Natural killer cell treated with Interleukin-12 subunit alpha and Interleukin-12 subunit beta and Interleukin-15 and Interleukin-18, amount 100 ng/mL, for 72 hours (primary cell): ENCODE measurements at places on chromosomes 2 and 18.
A peak's percentile ranks its signal among the peaks of the same experiment; 100 is the strongest.

- DNase-seq: peak; percentile 56
Observed at GRCh38 chr18:12254136-12254819, at the start of gene CIDEA. TSS of gene CIDEA (plus strand) at chr18:12254361. CDS start at chr18:12254384, 23 bp downstream.

GRCh38 chr2:16149349-16150243, 209.2 kb downstream of the MYCN start:
- DNase-seq: no peak

- no peak for DNase-seq
Observed at GRCh38 chr2:100427111-100427510, 9.6 kb upstream of the CHST10 start.

DNA sequence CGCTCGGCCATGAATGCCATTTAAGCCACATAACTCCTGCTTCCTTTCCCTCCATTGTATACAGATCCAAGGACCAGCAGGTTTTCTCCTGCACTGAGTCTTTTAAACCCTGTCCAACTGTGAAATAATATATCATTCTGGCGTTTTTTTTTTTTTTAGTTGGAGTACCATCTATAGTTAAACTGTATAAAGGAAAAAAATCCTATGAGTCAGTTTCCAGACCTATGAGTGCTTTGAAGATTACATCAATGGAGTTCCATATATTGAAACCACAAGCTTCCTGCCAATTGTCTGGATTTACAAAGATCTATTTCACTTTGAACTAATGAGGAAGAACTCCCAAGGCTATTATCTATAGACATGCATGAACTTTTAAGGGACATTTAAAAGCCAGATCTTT, 2.4 kb upstream of the MALT1 start:
- no peak for DNase-seq

DNA sequence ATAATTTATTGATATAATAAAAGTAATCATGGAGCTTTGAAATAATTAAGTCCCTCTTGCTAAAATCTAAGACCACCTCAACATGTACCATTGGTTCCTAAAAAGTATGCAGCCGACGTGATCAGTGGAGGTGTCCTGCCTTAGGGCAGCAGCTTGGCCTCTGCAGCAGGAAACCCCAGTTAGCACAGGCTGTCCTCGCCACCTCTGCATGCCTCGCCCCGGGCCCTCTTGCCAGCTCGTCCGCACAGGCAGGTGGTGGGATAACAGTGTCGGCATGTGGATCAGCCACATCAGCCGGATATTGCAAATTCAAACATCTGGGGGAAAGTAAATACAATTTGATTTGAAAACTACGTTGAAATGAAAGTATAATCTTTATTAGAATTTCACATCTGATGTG, 22.9 kb downstream of the COA5 start:
- DNase-seq: no peak

GRCh38 chr18:74836296-74837139, 238.8 kb downstream of the ZNF407 start:
- no peak for DNase-seq

GRCh38 chr2:30899516-30900054, 92.3 kb upstream of the CAPN13 start:
- DNase-seq: no peak

DNA sequence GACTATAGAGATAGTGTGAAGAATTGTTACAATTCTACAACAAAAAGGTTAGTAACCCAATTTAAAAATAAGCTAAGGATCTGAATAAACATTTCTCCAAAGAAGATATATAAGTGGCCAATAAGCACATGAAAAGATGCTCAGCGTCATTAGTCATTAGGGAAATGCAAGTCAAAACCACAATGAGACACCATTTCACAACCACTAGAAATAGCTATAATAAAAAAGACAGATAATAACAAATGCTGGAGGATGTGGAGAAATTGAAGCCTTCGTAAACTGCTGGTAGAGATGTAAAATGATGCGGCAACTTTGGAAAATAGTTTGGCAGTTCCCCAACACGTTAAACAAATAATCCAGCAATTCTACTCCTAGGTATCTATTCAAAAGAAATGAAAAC, 366.5 kb upstream of the POU3F3 start:
- DNase-seq: no peak

- no peak for DNase-seq
Observed at GRCh38 chr2:181462033-181462432, 4.8 kb downstream of the ITGA4 start.

DNA sequence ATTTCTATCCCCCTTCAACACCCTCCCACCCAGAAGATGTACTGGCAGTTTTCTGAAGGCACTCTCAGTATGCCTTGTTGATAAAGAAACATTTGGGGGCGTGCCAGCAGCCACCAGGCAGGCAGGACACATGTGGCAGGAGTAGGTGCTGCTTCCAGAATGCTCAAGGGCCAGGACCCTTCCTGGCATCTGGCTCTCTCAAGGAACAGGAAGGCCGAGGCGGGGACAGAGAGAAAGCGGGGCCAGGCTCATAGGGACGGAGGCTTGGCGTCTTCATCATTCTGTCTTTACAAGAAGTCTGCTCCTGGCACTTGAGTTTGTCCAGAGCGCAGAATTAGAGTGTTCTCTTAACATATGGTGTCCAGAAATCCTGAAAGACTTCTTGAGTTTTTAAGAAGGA, 121.6 kb downstream of the FAM210A start:
- DNase-seq: no peak

- DNase-seq: peak; percentile 66
Observed at GRCh38 chr18:51196811-51197660, 445 bp downstream of the MEX3C start.

DNA sequence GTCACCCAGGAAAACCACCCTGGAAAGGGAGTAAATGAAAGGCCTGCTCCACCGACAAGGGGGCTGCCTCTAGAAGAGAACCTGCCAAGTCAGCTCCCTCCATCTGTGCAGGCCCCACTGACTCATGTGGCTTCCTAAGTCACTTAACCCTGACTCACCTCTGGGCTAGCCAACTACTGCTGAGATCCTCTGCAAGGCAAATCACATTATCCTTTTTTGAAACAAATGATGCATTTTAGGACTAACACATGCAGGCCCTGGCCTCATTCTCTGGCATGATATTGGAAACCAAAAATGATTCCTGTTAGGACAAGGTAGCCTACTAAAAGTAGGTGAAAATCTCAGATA, 474.6 kb downstream of the EPHA4 start:
- no peak for DNase-seq

DNA sequence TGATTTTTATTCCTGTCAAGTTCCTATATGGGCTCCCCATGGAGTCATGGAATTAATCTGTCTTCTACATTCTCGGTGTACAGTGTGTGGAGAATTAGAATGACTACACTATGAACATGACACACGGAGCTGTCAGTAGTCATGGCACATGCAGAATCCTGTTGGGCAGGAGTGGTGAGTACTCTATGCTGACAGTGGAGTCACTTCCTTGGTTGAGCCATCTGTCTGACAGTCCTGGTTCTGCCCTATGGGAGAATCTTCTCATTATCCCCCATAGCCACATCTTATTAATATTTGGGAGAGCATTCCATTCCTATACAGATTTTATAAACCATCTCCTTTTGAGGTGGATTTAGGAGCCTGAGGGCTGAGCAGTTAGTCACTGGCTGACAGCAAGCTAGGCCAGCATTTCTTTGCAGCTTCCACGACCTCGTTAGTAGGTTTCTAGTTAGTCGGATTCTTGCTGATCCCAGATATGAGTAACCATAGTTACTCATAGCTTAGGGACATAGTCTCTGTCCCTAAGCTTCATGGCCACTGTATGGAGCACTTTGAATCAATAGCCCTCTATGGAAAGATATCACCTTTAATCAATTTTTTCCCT, 90.6 kb downstream of the MDH1 start:
- no peak for DNase-seq

DNA sequence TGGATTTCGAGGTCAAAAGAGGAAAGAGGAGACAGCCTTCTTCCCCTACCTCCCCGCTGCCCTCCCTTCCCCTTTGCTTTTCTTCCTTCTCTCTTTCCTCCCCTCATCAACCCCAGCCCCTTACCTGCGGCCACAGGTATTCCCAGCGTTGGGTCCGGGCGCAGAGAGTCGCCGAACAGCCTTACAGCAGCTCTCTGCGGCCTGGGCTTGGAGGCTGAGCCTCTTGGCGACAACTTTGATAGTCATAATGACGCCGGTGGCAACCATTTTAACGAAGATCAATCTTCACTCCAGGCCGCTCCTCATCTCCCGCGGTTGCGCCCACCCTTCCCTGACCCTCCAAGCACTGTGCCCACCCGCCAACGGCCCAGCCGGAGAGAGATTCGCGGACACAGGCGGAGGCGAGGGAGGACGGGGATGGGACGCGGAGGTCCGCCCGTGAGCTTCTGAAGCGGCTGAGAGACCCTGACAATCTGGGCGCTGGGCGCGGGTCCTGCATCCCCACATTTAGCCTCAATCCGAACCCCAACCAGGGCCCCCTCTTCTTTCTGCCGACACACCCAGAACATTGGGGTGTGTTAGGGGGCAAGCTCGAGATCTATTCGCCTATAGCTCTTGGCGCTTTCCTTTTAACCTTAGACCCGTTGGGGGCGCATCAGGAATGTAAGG, 1.5 kb upstream of the EVX2 start:
- DNase-seq: no peak

DNA sequence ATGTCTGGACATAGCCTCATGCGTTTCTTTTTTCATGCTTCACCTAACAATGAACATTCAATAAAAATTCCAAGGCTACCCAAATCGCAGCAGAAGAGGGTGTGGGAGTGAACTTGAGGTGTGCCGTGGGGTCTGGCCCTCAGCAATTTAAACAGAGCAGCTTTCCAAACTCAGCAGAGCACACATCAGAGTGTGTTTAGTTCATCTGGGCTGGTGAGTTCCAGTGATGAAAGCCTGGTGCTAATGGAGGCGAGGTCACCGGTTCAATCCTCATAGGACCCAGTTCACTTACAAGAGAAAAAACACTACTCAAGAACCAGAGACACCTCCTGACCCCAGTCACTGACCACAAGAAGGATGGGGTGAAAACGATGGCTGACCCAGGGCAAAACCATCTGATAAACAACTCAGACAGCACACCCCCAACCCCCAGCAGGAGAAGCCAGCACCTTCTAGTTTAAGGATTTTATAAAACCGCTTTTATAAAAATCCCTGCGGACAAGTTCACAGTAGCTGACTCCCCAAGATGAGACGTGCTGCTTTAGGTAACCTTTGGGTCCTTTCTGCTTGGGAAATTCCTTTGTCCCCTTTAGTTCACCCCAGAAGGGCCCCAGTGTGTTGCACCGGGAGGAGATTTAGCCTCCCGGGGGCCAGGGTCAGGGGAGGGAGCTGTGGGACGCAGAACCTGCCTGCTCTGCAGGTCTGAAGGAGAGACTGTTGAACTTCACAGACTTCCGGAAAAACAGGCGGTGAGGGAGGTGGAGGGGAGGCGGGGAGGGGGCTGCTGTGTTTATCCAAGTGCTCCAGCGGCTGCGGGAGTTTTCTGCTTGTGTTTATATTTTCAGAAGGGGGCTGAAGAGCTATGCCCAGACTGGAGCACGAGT, 152.7 kb upstream of the SOX11 start:
- DNase-seq: no peak

DNA sequence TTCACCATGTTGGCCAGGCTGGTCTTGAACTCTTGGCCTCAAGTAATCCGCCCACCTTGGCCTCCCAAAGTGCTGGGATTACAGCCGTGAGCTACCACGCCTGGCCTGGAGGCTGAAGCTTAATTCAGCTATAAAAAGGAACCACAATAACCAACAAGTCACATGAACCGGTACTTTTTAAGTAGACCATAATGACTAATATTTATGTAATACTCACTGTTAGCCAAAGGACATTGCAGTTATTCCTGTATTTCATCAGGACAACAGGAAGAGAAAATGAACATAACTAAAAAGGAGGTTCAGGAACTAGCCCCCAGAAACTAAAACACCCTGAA, 49.0 kb upstream of the TMEM87B start:
- DNase-seq: no peak

GRCh38 chr2:221388891-221389290, 183.2 kb downstream of the EPHA4 start:
- no peak for DNase-seq

- no peak for DNase-seq
Observed at GRCh38 chr2:193276069-193276468, 1081.3 kb upstream of the TMEFF2 start.

DNA sequence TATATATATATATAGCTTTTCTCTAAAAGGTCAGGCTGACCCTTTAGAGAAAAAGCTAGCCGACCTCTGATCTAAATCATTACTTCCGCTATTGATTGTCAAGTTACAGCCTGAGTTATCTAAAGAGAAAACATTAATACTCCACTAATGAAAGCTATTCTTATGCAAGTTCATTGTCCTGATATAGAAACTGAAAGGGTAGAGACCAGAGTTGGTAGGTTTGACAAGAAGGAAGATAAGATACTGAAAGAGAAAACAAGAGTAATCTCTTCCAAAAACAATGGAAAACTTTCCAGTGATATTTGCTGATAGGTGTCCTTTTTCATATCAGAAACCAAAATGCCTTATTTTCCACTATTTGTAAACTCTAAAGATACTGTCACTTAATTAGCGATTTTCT, 62.8 kb upstream of the SLC39A10 start:
- DNase-seq: no peak

DNA sequence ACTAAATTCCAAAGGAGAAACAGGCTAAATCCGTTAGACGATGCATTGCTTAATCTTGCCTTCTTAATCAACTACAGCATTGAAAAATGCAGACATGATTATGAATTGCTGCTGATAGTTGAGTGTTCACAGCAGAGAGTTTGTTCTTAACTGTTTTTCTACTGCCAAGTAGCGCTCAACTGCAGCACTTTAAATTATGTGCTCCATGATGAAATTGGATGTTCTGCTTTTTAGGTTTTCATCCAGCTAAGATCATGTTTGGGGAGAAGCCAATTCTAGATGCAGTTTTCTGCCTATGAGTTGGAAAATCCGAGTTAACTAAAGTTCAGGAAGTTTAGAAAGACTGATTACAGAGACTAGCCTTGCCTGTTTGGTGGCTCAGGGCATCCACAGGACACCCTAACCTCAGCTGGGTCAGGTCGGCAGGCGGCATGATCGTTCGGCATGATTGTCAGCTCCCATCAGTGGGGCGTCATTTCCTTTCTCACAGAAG, 119.4 kb upstream of the PIEZO2 start:
- DNase-seq: no peak

DNA sequence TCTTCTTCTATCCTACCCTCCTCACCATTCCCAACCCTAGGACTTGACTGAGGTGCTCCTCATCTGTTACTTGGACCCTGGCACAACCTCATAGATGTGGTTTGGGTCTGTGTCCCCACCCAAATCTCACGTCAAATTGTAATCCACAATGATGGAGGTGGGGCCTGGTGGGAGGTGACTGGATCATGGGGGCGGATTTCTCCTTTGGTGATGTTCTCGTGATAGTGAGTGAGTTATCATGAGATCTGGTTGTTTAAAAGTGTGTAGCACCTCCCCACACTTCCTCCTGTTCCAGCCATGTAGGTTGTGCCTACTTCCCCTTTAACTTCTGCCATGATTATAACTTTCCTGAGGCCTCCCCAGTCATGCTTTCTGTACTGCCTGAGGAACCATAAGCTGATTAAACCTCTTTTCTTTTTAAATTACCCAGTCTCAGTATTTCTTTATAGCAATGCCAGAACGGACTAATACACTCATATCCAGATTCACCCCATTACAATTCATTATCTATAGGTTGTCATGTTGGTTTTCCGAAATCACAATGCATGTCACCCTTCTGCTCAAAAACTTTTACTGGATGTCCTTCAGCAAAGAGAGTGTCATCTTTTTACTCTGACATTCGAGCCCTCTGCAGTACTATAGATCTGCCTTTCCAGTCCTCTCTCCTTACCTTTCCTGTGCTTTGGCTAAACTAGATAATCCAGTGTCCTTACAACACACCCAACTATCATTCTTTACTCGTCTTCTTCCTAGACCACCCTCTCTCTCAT, 45.7 kb downstream of the APOB start:
- DNase-seq: no peak
